ENCODE measurements at places on chromosomes 1 and 21.
A peak's percentile ranks its signal among the peaks of the same experiment; 100 is the strongest.

DNA sequence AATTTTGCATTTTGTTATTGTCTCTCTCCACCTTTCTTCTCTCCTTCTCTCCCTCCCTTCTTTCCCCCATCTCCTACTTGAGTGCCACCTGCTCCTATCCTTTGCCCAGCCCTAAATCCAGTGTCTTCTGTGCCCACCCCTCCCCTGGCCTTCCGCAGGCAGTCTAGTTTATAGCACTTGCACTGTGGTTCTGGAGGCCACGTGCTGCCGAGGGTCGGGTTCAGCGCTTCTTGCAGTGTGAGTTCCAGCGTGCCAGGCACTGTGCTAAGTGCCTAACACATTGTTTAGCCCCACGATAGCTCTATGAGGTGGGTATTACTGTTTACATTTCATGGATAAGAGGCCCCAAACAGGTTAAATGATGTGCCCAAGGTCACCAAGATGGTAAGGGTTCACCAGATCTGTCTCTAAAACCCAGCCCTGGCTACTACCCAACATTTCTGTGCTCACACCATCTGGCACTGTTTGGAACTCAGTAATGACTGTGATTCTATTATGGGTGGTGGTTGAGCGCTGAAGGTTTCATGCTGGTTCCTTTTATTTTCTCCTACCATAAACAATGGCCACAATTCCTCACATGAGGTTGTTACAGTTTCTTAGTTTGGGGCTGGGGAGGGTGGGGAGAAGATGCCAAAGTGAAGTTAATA is 14.1 kb upstream of the ATP1A4 start:
- peak; percentile 37 for DNase-seq

DNA sequence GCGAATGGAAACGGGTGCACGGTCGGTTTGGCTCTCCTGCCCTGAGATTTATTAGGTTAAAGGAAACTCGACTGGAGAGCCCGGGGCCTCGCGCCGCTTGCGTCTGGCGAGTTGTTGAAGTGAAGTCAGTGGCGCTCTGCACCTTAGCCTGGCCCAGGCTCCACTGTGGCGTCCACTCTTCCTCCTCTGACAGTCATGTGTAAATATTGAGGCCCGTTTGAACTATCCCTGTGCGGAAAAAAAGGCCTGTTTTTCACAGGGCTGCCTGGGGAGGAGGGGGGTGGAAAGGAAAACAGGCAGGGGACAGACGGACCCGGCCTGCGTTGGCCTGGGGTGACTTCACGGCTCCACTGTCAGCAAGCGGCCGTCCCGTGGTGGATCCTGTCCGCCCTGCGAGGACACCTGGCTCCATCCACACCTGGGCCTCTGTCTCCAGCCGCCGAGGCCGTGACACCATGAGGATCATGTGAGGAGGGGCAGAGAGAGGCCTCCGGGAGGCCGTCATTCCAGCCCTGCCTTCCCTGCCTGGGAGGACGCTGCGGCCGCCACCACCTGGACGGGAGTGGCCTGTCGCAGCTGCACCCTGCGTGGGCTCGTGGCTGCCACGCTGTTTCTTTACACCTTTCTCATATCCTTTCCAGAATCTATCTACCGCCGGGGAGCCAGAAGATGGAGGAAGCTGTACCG is 59.8 kb downstream of the FAAP20 start:
- peak; percentile 75 for DNase-seq

GRCh38 chr1:162136760-162137159 is 67.3 kb downstream of the NOS1AP start:
- DNase-seq: no peak

- no peak for DNase-seq
Observed at GRCh38 chr21:23743821-23744220, 1863.5 kb downstream of the MRPL39 start.

GRCh38 chr21:33124889-33125288 is 54.9 kb downstream of the OLIG1 start:
- DNase-seq: peak; percentile 60

- DNase-seq: peak; percentile 10
Observed at GRCh38 chr21:43295066-43295958, 126.5 kb downstream of the CRYAA start.

- peak; percentile 26 for DNase-seq
Observed at GRCh38 chr1:17258116-17258757, 9.3 kb downstream of the PADI3 start.

- peak; percentile 64 for DNase-seq
Observed at GRCh38 chr1:46555826-46556619, 4.6 kb upstream of the KNCN start.

DNA sequence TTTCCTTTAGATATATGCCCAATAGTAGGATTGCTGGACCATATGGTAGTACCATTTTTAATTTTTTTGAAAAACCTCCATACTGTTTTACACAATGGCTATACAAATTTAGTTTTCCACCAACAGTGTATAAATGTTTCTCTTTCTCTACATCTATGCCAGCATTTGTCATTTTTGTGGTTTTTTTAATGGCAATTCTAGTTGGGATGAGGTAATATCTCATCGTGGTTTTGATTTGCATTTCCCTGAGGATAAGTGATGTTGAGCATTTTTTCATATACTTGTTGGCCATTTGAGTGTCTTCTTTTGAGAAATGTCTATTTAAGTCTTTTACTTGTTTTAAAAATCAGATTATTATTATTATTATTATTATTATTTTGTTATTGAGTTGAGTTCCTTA is 35.5 kb downstream of the PLA2G4A start:
- DNase-seq: no peak

GRCh38 chr1:52482326-52483004 is 70.4 kb downstream of the TUT4 start:
- DNase-seq: no peak

DNA sequence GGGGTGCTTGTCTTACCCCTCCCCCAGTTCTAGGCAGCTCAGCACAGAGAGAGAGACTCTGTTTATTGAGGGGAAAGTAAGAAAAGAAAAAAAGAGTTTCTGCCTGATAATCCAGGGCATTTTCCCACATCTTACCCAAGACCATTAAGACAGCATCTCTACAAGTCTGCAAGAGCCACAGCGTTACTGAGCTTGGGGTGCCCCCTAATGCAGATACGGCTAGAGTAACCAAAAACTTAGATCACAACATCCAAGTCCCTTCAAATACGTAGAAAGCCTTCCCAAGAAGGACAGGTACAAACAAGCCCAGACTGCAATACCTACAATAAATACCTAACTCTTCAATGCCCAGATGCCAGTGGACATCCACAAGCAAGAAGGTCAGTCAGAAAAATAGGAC is 6.2 kb upstream of the TEX50 start:
- DNase-seq: no peak

DNA sequence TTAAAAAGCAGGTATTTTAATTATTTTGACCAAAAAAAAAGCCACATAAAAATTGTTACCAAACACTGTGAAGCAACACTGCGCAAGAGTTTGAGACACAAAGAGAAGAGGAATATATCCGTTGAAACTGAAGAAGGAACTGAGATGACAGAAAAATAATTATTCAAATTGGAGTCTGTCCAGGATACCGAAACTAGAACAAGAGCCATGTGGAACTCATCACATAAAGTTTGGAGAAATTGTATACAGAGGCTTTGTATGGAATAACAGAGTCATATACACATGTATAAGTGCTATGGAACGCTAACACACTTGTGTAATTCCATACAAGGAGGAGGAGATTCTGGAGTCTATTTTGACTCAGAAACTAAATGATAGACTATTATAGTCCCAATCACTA is 675.1 kb upstream of the ADGRL2 start:
- DNase-seq: no peak

DNA sequence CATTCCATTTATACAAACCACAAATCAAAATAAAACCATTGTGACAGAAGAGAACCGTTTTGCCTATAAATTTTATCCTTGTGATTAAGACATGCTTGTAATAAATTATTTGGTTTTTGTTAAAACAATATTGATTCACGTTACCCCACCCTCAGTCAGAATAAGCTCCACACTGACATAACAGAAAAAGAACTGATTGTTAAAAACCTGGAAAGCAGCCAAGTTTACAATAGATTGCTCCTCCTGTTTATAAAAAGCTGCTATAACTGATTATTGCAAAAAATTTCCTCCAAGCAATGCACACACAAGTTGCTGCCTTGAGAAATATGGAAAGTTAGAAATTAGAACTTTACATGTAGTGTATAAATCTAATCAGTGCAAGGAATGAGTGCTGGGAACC is 263.5 kb downstream of the SETD4 start:
- no peak for DNase-seq

GRCh38 chr21:41634858-41635257 is 126.9 kb upstream of the TMPRSS2 start:
- no peak for DNase-seq

DNA sequence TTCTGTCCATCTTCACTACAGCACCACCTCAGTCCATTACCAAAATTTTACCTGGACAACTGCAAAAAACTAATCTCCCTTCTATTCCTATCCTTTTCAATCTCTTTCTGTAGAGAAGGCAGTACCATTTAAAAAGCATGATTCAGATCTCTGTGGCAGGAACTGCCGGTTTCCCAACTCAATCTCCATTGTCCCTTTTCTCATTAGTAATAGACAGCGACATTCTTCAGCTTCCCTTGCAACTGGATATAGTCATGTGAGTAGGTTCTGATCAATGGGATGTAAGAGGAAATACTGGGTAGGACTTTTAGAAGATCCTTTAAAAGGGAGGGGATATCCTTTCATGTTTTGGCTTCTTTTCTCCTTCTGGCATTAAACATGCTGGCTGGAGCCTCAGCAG is 74.9 kb downstream of the ADCY10 start:
- DNase-seq: no peak

- DNase-seq: no peak
Observed at GRCh38 chr1:100358210-100358609, 5.9 kb downstream of the CDC14A start.

DNA sequence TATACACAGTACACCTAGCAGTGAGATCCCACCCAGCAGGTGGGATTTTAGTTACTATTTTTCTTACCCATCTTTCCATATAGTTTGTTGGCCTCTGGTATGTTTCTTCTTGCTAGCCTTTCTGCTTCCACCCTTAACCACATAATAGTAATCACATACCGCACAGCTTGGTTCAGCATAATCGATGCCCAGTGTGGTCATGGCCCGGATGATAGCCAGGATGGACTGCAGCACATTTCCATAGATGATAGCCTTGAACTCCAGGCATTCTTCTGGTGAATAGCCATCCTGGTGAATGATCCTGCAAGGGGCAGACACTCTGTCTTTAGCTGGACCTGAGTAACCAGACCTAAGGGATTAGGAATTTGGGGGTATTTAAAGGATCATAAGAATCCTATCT is 9.5 kb downstream of the GNAT2 start:
- no peak for DNase-seq

DNA sequence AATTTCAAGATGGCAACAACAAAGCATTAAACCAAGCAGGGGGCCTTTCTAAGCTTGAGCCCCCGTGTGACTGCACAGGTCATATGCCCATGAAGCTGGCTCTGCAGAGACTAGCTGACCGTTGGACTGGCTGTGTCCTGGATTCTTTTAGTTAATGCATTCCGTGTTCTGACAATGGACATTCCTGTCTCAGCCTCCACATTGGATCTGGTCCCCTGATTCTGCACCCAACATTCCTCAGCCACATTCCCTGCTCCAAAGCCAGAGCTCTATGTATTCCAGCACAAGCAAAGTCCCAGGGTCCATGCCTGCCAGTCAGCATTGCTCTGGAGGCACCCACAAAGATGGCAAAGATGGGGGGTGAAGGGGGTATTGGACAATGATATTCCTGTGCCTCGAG is 5.1 kb upstream of the NAV1 start:
- DNase-seq: no peak

DNA sequence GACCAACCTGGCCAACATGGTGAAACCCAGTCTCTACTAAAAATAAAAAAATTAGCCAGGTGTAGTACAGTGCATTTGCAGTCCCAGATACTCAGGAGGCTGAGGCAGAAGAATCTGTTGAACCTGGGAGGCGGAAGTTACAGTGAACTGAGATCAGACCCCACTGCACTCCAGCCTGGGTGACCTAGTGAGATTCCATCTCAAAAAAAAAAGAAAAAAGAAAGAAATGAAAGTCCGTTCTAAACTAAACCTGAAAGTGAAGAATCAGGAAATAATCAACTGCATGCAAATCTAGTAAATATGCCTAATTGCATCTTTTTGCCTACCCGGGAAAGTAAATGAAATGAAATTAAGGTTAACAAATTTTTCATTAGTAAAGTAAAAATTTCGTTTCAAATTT is 99.6 kb downstream of the ZZZ3 start:
- no peak for DNase-seq

DNA sequence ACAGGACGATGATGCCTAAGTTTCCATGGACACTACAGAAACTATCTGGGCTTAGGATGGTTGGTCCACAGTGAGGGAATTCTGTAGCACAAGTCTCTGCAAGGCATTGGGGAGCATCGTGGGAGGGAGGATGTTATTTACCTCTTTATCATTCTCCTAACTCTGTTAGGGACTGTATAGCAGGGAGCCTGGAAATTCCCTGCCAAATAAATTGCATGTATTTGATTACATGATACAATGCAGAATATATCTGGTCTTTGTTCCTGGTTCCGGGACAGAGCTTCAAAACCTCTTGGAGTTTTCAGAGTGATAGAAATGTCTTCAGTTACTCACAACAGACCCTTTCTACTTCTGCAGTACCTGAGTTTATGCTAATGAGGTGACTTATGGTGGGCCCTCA is 385.9 kb downstream of the PCP4 start:
- DNase-seq: no peak

DNA sequence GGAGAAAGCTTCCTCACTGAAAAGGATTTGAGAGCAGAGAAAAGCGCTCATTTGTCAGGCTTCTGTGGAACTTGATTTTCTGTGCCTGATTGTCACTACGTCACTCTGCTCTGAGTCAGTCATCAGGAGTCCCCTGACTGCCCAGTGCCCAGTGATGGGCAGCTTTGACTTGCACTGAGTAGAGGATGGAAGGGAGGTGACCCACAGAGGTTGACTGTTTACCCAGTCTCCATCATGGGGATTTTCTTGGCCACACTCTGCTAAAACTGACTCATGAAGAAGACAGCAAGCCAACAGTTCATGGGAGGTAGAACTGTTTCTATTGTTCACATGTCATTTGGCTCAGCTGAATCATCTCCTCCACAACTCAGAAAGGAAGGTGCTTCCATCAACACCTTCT is 82.1 kb upstream of the DUSP10 start:
- DNase-seq: no peak

DNA sequence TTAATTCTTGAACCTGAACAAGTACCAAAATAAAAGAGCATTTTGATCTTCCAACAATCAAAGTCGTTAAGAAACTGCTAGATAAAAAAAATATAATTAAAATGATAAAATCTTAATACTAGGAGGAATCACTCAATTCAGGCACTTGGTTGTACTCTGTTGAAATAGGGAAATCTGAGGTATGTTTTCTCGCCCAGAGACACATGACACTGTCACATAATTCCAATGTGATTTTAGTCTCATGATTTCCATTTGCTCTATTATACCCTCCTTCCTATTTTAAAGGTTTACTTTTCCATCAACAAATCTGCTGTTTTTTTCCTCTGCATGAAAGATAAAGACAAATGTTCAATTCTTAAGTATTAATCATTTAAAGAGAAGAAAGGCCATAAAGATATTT is 97.6 kb downstream of the ZZZ3 start:
- DNase-seq: no peak

All from aorta (tissue), 5 donors.